ENCODE measurements at places on chromosomes 2 and 18.
A peak's percentile ranks its signal among the peaks of the same experiment; 100 is the strongest.

- peak; percentile 29 for DNase-seq
These were observed 53.6 kb upstream of the SLC14A1 start for GRCh38 chr18:45670281-45670962.

DNA sequence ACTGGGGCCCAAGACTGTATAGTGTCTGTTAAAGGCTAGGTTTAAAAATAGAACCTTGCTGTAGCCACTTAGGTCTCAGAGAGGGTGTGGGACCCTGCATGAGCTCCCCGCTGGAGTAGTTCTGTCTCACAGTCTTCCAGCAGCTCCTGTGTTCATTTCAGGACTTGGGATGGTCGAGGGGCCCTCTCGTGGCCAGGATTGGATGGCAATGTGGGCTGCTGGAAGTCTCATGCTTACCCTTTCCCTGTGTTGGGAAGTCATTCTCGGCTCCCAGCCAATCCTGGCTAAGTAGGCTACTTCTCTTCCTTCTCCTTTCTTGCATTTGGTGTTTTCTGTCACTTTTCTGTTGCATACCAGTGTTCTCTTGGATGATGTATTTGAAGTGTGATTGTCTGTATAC, 284.0 kb upstream of the GCFC2 start:
- no peak for DNase-seq

GRCh38 chr2:120871881-120872620, 136.4 kb downstream of the GLI2 start:
- DNase-seq, result no peak

GRCh38 chr18:13191779-13192178, 26.8 kb upstream of the LDLRAD4 start:
- no peak for DNase-seq

- no peak for DNase-seq
These were observed 669 bp upstream of the PIKFYVE start for GRCh38 chr2:208265371-208265800.

GRCh38 chr2:111668274-111668616, 215.7 kb downstream of the ANAPC1 start:
- no peak for DNase-seq

- DNase-seq, result no peak
These were observed 191.9 kb downstream of the ARL4C start for GRCh38 chr2:234304950-234305349.

DNA sequence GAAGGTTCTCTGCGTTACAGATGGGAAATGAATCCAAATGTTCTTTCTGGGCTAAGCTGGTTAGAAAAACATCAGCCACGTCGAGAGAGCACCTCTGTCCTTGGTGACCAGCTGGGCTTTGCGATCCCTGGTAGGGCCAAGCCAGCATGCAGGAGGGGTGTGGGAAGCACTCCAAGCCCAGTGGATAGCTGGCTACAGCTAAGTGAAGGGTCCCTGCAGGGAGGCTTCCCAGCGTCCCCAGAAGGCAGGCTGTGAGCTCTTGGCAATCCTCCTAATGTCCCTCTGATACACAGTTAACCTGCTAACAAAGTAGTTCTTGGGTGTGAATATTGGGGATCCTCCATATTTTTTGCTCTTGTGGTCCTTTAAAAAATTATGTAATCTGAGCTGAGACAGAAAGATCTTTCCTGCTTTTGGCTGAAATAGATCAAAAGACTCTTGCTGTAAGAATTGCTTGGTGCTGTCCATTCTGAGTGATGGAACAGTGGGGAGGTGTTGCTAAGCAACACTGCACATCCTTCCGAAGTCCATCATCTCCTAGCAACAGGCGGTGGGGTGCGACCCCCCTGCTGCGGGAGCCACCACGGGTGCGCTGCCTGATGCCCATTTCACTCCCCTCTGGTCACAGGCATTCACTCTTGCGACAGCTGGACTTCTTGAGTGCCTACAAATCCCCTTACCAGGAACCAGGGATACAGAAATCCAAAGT, 88.5 kb upstream of the UXS1 start:
- DNase-seq, result no peak

DNA sequence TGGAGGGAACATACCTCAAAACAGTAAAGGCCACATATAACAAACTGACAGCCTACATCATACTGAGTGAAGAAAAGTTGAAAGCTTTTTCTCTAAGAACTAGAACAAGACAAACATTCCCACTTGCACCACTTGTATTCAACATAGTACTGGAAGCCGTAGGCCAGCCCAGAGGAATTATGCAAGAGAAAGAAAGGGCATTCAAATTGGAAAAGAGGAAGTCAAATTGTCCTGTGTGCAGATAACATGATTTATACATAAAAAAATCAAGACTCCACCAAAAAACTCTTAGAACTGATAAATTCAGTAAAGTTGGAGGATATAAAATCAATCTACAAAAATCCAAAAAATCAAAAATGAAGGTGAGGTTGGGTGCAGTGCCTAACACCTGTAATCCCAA, 8.0 kb upstream of the KDM3A start:
- DNase-seq, result no peak

DNA sequence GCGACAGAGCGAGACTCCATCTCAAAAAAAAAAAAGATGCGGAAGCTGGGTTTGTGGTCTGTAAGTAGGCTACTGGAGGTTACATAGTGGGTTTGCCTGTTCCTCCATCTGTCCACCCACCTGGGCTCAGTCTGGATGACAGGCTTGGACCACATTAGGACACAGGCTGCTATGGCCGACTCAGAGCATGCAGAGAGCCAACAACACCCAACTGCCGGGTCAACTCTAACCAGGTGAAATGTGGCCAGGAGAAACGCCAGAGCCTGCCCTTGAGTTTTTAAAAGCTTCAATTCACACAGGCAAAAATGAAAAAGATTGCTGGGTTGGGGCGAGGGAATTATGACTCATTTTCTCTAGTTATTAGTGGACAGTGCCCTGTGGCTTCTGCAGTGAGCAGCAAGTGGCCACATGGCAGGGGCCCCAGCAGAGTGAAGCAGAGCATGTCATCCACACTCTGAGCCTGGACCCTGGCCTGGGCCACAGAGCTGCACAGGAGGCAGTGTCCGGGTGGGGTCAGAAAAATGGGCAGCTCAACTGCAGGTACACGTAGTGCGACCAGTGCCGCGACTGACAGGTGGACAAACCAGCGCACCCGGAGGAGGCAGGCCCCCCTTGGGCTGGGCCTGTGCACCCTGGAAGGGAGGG, 67.4 kb downstream of the BIN1 start:
- no peak for DNase-seq

GRCh38 chr2:42053791-42054701, 6.2 kb downstream of the PKDCC start:
- no peak for DNase-seq

GRCh38 chr2:112182581-112183034, 44.4 kb downstream of the FBLN7 start:
- no peak for DNase-seq

DNA sequence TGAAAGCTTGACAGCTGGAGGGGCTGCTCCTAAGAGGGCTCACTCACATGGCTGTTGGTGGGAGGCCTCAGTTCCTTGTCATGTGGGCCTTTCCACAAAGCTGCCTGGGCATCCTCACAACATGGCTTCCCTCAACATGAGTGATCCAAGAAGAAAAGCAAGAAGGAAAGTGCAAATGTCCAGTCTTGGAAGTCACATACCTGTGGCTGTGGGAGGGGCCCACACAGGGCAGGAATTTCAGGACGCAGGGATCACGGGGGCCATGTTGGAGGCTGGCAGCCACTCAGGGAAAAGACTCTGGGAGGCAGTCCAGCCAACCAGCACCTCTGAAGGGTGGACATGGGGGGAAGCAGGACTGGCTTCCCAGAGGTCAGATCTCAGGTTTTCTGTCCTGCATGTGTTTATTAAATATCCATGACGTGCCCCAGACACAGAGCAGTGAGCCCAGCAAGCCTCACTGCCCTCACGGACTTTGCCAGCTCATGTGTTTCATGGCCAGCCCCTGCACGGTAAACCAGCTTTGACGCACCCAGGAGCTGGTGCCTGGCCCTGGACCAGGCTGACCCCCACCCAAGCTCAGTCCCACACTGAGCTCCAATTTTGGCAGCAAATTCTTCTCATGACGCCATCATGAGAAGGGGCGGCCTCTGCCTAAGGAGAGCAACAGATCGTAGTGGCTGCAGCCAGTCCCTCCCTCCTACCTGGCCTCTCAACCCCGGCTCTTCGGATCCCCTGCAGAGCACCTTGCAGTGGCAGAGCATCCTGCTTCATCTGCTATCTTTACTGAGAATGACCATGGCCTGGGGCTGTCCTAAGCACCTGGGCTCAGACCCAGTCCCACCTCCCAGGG, 34.7 kb upstream of the GPR17 start:
- no peak for DNase-seq

DNA sequence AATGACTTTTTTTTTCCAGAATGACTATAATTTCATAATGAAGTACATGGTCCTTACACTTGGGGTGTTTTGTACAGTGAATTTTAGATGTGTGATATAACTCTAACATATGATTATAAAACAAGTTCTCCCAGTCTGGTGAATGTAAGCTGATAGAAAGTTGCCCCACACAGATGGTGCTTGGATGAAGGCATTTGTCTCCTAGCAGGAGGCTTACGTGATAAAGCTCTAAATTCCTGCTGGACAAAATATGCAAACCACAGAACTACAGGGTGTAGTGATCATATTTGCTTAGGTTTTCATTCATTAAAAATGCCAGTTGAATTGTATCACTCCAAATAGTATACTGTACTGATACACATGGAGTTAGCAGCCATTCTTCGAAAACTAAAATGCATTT, 85.5 kb downstream of the DSC3 start:
- DNase-seq, result no peak

GRCh38 chr2:1518331-1518803, 105.1 kb downstream of the TPO start:
- DNase-seq, result peak; percentile 29

GRCh38 chr2:86776532-86776931, 14.2 kb downstream of the CD8A start:
- no peak for DNase-seq

- no peak for DNase-seq
These were observed 21.3 kb upstream of the AFTPH start for GRCh38 chr2:64502860-64503259.

DNA sequence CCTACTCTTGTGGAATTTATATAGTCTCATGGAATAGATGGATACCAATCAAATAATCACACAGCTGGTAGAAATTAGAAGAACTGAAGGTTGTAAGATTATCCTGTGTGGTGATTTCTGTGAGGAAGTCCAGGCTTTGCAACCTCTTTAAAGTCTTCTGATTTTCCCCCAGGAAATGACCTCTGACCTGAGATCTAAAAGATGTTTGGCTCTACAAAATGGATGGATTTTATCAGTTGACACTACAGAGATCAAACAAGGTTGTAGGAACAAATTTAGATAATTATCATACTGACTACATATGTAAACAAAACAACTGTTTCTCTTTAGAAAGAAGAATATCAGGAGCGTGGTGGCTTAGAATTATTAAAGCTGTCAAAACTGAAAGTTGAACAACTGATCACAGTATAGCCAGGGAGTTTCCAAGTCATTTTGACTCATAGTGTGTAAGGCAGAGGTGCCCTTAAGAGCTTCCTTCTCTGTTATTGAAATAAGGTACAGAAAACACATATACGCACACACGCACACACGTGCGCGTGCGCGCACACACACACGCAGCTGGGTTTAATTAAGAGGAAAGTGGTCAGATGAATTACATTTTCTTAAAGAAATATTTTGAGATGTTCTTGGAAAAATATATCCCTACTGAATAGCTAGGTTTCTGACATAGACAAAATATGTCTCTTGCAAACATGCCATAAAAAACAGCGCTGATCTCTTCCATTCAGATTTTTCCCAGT, 35.5 kb upstream of the PELI1 start:
- DNase-seq, result no peak

DNA sequence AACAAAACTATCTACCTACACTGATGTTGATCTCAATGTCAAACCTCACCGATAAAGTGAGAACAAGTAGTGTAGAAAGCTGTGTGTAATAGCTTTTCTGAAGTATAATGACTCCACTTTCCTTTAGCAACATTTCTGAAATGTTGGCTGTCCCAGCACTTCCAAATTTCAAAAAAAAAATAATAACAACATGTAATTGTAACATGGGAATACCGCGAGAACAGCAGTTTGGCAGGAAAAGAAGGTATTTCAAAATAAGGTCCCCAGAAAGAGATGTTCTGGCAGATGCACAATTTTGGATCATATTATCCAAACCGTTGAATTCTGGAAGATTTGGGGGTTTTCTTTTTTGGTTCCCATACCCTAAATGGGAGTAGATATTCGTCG, 352.0 kb downstream of the ARHGAP15 start:
- no peak for DNase-seq

- DNase-seq, result peak; percentile 35
These were observed 36.4 kb downstream of the EMILIN2 start for GRCh38 chr18:2883076-2883735.

DNA sequence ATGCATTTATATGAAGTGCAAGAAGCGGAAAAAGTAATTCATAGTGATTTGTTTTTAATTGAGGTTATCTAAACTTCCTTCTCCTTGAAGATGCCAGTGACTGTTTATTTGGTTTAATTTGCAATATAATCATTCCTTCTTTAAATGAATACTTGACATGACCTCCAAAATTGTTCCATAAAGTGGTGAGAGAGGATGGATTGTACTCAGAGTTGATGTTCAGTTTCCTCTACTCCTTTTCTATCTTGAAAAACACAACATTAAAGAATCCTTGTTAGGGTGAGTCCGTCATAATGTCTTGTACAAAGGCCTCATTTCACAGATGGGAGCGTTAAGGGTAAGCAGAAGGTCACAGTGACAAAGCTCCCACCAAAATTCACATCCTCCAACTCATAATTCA, 756.1 kb upstream of the KLHL29 start:
- no peak for DNase-seq

DNA sequence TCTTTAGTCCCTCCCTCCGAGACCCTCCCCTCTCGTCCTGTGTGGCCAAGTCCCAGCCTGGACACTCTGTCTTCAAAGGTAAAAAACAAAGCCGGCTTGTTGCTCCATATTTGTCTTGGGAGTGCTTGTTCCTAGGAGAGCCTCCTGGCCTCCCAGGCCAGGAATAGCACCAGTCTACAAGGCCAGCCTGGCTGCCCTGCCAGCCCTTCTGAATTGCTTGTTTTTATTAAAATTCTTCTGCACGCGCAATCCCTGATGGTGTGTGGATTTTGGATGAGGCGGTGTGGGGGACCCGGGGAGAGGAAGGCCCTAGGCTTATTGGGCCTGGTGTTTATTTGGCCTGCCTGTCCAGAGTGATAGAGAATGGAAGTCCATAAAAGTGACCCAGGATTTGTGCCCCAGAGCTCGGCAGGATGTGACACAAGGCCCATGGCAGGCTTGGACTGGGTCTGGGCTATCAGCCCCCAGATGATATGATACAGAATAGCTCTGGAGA, 297.3 kb downstream of the CYP26B1 start:
- no peak for DNase-seq

GRCh38 chr2:197853549-197853948, 49.2 kb downstream of the PLCL1 start:
- DNase-seq, result no peak

Measured in KG1 (cell line).